ENCODE measurements at places on chromosomes 7 and 10. TPM values are rescaled to one million over a fixed set of nuclear protein-coding genes. Genes with fewer than 3 reads are reported as not detected.

DNA sequence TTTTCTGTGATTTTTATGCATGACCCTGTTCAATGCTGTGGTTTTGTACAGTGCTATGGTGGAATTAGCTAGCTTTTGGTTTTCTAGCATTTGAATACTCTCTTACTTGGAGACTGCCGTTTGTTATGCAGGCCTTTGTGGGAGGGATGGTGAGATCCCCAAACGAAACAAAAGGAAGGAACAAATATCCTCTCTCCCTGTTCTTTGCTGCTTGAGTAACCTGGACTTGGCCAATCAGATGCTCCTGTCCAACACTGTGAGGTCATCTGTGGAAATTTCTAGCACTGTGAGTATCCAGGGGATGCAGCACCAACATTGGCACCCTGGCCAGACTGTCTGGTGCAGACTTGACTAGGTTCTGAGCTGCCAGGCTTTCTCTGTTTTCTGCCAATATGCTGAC, 314.4 kb downstream of the ANKRD30A start:
- no peak for DNase-seq

Gene STEAP2
- total RNA-seq: not detected

DNA sequence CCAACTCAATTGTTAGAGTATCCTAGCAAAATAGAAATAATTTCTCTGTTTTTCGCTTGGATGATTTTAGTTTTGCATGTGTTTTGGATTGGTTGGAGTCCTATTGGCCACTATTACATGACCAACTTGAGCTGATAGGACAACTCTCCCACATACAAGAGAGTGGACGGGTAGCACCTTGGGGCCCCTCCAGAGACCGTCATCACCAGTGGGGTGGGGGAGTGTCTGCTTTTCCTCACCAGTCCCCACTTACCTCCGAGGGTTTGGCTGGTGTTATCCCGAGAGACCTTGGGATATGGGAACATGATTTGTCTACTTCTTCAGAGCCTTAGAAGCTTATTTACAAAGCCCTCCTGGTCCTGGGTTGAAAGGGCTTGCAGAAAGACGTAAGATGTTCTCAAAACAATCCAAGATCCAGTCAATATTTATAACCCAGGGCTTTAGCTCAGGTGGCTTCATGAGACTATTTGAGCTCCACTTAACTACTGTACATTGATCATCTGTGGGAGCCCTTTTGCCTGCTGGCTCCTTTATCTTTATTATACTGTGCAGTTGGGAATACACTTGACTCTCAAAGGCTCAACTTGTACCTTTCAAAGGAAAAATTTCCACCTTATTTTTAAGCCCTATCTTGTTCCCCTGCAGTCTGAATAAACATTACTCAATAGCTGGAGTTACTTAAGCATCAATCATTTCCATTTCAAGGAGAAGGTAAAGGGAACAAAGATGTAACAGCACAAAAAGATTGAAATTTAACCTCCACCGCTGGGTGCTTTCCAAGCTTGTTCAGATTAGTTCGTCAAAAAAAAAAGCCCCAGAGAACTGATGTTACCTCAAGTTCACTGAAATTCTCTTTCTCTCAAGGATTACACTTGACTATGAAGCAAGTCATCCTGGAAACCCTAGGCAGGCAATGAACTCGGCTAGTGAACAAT, 119.7 kb downstream of the WDR11 start:
- no peak for DNase-seq

Gene NPC1L1
- not detected for total RNA-seq

Gene HMX2
- total RNA-seq: not detected

Gene SSC4D
- total RNA-seq: 0.71 TPM

DNA sequence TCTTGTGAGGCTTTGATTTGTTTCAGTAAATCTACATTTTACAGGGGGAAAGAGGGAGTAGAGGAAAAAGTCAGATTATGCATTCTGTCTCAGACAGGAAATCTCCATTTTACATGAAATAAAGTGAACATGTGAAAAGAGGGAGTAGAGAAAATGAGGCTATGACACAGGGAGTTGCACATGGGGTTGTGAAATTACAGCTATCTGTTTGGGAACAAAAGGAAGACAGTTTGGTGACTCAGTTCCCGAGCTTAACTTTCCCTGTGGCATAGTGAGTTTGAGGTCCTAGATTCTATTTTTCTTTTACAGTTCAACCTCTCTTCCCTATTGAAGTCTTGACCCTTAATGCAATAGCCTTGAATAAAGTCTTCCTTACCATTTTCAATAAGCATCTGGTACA, 63.2 kb upstream of the AGR3 start:
- DNase-seq: no peak

Gene CCDC3
- 0.09 TPM for total RNA-seq
